ENCODE measurements at places on chromosomes 11 and 22.

DNA sequence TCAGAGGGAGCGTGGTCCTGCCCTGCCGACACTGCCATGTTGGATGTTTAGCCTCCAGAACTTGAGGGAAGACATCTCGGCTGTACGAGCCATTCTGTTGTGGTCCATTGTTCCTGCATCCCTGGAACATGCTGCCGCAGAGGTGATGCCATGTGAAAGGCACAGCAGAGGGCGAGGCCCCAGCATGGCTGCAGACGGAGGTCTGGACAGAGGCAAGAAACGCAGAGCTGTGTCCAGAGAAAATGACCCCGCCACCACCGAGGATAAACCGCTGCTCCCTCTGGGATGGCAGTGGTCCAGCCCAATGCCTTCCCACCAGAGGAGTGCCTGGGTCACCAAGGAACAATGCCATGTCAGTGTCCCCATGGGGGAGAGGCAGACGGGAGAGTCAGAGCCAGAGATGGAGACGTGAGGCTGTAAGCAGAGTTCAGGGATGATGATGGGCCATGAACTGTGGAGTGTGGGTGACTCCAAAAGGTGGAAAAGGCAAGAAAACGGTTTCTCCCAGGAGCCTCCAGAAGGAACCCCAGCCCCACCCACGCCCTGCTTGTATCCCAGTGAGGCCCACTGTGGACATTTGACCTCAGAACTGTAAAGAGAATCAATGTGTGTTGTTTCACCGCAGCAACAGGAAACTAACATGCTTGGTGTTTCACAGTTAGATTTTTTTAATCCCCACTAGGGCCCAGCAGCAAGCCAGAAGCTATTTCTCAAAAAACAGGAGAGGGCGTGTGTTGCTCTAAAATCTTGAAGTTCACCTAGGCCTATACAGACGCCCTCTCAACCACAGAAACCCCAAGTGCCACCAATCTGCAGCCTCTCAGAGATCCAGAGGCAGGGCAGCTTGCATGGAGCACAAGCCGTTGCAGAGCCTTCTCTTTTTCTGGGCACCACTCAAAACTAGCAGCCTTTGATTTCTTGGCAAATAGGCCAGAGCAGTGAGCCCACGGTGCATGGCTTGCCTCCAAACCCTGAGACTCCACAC lies 1422.9 kb downstream of the TBC1D22A start:
- no peak for DNase-seq

- no peak for DNase-seq
Observed at GRCh38 chr22:30047364-30047738, 32.9 kb upstream of the HORMAD2 start.

DNA sequence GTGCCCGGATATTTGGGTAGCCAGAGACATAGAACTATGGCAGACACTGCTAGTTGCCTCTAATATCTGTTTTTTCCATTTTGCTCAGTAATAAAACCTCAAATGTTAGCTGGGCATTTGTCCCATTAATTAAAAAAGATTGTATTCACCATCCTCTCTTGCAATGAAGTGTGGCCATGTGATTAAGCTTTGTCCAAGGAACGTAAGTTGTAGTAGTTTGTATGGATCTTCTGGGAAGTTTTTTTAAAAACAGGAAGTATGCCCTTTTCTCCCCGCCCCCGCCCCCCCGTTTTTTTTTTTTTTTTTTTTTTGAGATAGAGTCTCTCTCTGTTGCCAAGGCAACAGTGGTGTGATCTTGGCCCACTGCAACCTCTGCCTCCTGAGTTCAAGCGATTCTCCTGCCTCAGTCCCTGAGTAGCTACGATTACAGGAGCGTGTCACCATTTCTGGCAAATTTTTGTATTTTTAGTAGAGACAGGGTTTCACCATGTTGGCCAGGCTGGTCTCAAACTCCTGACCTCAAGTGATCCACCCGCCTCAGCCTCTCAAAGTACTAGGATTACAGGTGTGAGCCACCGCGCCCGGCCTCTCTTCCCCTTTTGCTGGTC lies 1.7 kb upstream of the TMEM135 start:
- no peak for DNase-seq

DNA sequence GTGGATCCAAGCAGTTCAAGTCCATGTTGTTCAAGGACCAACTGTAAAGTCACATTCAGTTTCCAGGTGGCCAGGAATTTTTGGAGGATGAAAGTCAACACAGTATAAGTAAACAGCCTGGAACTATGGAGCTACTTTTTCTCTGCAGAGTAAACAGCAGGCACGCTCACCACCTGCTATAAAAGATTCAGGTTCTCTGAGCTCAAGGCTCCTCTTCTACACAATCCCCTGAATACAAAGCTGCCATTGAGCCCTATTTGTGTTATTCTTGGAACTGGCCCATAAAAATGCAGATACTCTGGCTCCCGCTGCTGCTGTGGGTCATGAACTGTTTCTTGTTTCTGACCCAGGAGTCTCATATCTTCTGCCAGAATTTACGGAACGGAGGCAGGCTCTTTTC lies 56.9 kb upstream of the PRR5 start:
- DNase-seq: no peak

DNA sequence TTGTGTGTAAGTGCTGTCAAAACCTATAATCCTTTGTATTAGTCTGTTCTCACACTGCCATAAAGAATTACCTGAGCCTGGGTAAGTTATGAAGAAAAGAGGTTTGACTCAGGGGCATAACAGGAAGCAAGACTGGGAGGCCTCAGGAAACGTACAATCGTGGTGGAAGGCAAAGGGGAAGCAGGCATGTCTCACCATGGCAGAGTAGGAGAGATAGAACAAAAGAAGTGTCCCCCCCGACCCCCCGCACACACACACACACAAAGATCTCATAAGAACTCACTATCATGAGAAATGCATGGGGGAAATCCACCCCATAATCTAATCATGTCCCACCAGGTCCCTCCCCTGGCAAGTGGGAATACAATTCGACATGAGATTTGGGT lies 2.3 kb upstream of the USP28 start:
- DNase-seq: no peak

DNA sequence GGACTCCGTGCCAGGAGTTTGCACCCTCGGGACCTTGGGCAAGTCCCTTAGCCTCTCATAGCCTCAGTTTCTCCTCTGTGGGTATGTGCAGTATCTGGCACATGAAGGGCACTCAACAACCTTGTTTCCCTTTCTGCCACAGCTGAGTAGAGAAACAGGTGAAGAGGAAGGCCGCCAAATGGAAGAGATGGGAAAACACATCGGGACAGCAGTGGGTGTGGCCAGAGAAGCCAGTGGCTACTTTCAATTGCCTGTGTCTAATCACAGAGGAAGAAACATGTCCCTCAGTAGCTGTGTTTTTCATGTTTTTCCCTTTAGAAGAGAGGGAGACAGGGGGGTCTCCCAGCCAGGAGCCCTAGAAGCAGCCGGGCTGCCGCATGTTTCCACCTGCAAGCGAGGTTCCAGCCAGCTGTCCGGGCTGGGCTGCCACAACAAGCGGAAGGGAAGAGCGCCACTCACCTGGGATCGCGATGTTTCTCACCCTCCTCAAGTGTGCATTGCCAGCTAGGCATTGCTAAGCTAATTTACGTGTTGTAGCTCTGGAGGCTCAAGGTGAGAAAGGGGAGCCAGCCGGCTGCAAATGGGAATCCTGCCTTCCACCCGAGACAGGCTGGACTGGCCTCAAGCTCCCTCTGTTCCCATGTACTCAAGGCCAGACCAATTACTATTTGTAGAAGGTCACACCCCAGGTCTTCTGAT lies 16.7 kb downstream of the ASPHD2 start:
- DNase-seq: no peak

- no peak for DNase-seq
Observed at GRCh38 chr22:34877506-34877905, 188.5 kb upstream of the ISX start.

- no peak for DNase-seq
Observed at GRCh38 chr11:43947815-43948214, 5.4 kb downstream of the C11orf96 start.

GRCh38 chr11:107427569-107428180 lies 29.9 kb downstream of the CWF19L2 start:
- DNase-seq: no peak

- DNase-seq: no peak
Observed at GRCh38 chr11:16867097-16867496, 128.7 kb downstream of the C11orf58 start.

- DNase-seq: no peak
Observed at GRCh38 chr11:18798799-18799469, 7.3 kb upstream of the PTPN5 start.

DNA sequence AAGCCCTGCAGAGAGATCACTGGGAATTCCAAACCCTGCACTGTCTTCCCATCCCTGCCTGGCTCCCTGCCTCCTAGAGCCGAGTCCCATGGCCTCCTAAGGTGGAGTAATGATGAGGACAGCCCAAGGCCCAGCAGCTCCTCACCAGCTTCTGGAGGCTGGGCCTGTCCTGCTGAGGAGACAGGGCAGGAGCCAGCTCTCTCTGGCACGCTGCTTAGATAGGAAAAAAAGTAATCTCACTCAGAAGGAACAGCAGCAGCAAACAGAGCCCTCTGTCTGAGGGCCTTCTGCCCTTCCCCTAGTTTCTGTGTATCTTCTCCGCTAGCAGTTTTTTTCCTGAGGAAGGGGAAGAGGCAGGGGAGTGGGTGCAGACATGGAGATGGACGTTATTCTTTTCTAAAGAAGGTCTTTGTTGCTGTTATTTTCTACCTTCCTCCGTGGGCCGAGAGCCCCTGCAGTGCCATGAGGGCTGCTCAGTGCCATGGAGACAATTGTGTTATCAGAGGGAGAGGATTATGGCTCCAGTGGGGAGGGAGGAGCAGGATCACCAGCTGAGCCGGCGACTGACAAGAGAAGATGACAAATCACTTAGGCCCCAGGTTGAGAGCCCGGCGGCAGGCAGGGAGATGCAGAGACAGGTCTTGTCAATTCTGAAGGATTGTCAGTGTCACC lies 315.3 kb downstream of the BUD13 start:
- no peak for DNase-seq

DNA sequence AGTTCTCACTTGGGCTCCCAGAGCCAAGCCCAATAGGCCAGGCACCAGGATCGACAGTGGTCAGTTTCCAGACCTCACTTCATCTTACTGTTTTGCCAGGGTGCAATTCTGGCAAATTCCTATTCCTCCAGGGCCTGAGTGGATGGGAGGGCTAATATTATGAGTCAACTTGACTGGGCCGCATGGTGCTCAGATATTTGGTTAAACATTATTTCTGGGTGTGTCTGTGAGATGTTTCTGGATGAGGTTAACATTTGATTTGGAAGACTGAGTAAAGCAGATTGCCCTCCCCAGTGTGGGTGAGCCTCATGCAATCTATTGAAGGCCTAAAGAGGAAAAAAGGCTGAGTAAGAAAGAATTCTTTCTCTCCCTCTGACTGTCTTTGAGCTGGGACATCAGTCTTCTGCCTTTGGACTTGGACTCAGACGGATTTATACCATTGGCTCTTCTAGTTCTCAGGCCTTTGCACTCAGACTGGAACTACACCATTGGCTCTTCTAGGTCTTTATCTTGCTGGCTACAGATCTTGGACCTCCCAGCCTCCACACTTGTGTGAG lies 132.9 kb upstream of the ZBED5 start:
- DNase-seq: no peak

DNA sequence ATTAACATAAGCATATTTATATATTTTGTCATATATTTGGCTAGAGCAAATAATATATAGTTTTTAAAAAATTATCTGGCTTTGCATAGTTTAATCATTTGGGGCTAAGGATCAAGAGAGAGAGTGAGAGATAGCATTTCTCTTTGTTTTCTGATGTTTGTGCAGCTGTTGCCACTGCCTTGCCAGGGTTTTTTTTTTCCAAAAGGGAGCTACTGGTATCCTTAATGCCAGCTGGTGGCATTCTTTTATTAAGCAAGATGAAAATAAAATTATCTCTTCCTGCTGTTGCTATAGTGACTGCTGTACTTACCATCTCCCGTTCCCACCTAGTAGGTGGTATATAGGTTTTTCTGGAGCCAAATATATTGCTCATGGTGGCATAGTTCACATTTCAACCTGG lies 793.3 kb upstream of the ARHGAP42 start:
- DNase-seq: no peak

GRCh38 chr22:49544286-49544685 lies 283.4 kb downstream of the BRD1 start:
- no peak for DNase-seq

DNA sequence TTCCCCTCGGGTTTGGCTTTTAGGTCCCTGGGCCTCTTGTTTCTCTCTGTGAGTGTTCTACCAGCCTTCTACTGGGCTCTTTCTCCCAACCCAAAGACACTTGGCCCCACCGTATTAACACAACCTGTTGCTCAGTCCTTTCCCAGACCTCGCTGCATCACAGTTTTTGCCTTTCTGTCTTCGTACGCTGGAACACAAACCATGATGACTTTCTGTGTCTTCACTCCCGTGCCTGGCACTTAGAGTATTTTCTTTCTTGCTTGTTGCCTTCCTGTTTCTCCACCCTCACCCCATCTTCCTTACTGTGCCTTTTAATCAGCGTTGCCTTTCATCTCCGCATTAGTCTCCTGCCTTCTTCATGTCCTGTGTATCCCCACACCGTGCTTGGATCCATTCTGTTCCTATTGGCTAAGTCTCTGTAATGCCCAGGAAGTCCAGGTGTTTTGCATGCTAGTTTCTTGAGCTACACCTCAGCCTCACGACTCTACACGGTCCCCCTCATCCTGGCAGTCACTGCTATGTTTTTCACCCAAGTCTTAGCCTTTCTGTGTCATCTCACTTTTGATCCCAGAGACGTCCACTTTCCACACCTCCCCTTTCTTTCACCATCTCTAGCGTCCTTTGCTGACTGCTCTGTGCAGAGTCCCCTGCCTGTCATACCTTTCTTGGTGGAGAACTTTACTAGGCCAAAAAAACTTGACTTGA lies 1.6 kb downstream of the MARK2 start:
- no peak for DNase-seq

DNA sequence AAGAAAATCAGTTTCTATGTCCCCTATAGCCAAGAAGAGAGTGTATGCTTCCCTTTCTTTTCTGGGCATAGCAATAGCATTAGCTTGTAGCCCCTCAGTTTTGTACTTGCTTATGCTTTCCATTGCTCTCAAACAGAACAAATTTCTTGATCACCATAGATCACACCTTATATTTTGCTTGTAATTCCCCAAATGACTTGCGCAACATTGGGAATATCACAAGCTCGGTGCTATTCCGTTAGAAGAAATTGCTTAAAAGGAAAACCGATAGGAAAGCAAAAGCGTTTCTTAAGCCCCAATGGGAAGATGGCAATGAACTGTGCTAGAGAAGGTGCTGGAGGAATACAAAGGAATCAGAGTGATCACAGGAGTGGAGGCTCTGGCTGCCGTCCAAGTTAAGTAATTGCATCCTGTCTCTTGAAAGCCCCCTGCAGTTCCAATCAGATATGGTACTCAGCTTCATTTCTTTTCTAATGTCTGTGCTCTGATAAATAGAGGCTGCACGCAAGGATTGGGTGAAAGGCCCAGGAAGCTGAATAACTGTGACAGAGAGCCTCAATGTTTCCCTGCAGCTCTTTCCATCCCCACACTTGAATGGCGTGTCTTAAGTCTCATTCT lies 182.1 kb upstream of the KIRREL3 start:
- DNase-seq: no peak

GRCh38 chr11:114102993-114103896 lies 43.7 kb downstream of the ZBTB16 start:
- DNase-seq: no peak

Data from activated CD8-positive, alpha-beta memory T cell treated with anti-CD3 and anti-CD28 coated beads for 4 hours (primary cell).